ENCODE measurements at places on chromosomes 13 and 19.

GRCh38 chr13:49528161-49528560 lies 32.4 kb downstream of the PHF11 start:
- no peak for DNase-seq

DNA sequence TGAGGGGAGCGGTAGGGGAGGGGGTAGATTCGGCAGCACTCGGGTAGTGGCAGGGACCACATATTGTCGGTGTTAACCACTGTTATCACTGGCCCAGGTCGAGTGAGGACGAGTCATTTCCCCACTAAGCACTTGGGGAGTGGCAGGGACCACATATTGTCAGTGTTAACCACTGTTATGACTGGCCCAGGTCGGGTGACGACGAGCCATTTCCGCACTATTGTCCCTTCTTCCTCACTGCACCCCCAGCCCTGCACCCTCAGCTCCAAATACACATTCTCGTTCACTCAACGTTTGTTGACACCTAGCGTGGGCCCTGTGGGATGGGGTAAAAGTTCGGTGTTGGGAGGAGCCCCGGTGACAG lies 467 bp upstream of the CLN5 start:
- peak; percentile 54 for DNase-seq

GRCh38 chr13:75612354-75612753 lies 23.8 kb upstream of the LMO7 start:
- no peak for DNase-seq

DNA sequence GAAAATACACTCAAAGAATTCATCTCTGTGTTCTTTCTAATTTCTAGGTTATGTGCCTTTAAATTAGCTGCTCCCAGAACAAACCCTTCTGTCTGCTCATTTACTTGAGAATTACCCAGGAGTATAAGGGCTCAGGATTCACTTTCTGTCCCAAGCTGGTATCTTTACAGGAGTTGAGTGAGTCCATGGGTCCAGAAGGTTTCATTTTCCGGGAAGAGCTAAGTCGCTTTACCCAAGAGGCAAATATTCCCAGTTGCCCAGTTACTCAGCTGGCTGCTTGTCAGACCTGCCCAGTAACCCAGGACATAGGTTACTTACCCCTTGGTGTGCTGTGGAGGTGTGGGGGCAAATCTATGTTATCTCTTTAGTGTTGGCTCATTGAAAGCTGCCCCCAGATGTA lies 47.3 kb downstream of the DHRS12 start:
- no peak for DNase-seq
